Naive B cell (primary cell): ENCODE measurements at places on chromosomes 5 and 9.

- DNase-seq = no peak
These were observed 16.7 kb downstream of the TCF7 start for GRCh38 chr5:134131165-134131564.

DNA sequence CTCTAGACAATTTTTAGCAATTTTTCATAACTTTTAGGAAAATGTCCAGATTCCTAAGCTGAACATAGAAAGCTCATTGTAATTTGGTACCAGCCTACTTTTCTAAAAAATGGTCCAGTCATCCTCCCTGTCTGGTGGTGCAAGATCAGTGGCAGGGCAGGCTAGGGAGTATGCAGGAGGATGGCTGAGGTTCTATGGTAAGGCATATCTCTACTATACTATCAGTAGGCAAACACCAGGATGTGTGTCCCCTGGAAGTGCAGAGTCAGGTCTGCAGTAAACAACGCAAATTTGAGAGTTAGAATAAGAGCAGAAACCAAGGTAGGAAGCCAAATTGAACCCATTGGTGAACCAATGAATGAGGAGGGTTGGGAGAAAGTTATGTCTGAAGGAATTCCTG lies 22.8 kb upstream of the RFX3 start:
- no peak for DNase-seq

GRCh38 chr5:145056800-145057199 lies 778.3 kb downstream of the PRELID2 start:
- DNase-seq = no peak

DNA sequence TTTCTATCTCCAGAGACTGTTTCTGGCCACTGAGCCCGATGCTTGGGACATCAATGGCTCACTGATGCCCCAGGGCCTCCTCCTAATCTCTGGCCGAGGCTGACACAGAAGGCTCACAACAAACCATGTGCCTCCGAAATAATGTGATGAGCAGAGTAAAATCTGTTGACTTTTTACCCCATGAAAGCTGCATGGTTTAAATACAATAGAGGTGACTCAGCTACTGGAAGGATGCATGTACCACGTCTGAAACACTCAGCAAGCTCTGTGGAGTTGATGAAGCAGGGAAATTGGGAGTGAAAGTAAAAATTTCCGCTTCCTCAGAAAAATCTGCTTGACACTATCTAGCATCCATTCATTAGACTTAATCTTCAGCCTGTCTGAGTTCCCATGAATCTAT lies 111.1 kb upstream of the EQTN start:
- DNase-seq = no peak

DNA sequence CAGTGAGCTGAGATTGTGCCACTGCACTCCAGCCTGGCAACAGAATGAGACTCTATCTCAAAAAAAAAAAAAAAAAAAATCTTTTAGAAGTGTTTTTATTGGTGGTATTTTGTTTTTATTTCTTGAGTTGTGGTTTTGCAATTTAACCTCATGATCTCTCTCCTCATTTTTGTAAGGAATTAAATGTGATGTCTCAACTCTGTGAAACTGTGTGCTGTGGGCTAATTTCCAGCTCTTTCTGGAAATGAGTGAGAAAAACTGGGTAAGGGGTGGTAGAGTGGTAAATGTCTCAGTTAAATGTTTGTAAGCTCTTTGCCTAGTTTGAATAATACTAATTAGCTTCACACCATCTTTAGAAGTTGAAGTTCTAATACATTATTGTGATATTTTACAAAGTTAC lies 29.0 kb downstream of the ACO1 start:
- no peak for DNase-seq

- no peak for DNase-seq
These were observed 728 bp upstream of the SLC1A1 start for GRCh38 chr9:4489562-4489918.

GRCh38 chr9:81083854-81084512 lies 605.4 kb downstream of the TLE1 start:
- DNase-seq = no peak

DNA sequence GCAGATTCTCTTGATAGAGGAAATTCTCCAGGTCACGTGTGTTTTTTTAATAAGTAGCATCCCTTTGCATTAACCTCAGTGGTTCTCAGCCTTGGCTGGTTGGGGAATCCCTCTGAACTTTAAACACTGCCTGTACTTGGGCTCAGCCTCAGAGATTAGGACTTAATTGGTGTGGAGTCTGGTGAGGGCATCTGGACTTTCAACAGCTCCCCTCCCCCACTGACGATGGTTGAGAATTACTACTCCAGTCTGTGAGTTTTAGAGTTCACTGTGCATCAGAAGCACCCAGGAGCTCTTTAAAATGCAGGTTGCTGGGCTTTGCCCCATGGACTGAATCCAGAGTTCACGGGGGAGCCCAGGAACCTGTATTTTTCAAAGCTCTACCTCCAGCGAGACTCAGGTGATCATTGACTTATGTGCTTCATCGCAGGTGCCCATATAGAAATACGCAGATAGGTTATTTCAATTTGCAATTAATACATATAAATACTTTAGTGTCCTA lies 71.4 kb downstream of the DAPK1 start:
- DNase-seq = no peak

GRCh38 chr5:35677878-35678277 lies 60.2 kb downstream of the SPEF2 start:
- no peak for DNase-seq
